ENCODE measurements at places on chromosomes 2 and 18. TPM values are rescaled to one million over a fixed set of nuclear protein-coding genes. Genes with fewer than 3 reads are reported as not detected.

The BZW1 gene
- total RNA-seq: 590 TPM

The CROCC2 gene
- total RNA-seq: under 0.01 TPM

GRCh38 chr18:26783170-26783569 is 82.3 kb downstream of the AQP4 start:
- DNase-seq: no peak
- H3K27me3 ChIP-seq: no peaks in the 10 kb centered on the region
- H3K4me3 ChIP-seq: no peak overlapping the region
- no peaks in the 10 kb centered on the region for H3K4me1 ChIP-seq

GRCh38 chr18:74633652-74634352 is 36.1 kb downstream of the ZNF407 start:
- H3K4me3 ChIP-seq: no peak overlapping the region
- H3K27me3 ChIP-seq: no peaks in the 10 kb centered on the region
- no peak overlapping the region for H3K27ac ChIP-seq

DNA sequence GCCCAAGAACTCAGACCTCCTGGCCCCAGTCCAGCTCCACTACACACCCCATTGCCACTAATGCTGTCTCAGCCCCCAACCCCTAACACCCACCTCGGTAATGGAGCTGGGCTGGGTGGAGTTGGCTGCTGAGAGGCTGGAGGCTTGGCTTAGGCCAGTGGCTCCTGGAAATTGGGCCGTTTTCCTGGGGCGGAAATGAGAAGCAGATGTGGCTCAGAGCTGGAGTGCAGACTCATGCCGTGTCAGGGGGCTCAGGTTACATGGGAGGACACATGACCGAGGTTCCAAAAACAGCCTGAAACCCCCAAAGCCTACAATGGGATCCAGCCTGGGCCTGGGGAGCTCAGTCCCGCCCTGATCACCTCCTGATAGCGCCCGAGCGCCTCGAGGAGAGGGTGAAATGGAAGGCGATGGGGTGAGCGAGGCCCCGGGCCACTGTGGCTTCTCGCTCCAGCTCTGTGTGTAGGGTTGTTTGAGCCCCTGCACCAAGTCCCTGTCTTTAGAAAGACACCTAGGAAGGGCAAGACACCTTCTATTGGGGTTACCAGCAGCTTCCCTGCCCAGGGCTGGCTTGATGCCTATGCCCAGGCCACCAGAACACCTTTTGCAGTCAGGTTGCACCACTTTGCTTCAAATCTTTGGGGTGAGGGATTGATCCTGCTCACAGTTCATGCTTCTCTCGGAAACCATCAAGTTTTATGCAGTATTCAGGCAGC is 175.7 kb upstream of the HAAO start:
- H3K36me3 ChIP-seq: no peaks in the 10 kb centered on the region
- H3K27me3 ChIP-seq: no peaks in the 10 kb centered on the region
- peak overlapping the region; percentile 82 for H3K27ac ChIP-seq
- DNase-seq: peak; percentile 95

GRCh38 chr18:47929681-47930198 is 719 bp downstream of the SMAD2 start:
- peak overlapping the region; percentile 91 for H3K4me3 ChIP-seq
- H3K27me3 ChIP-seq: peaks cover 10% of the 10 kb centered on the region
- DNase-seq: no peak
- H3K4me1 ChIP-seq: peaks cover 18% of the 10 kb centered on the region
- no peaks in the 10 kb centered on the region for H3K36me3 ChIP-seq
- H3K27ac ChIP-seq: peak overlapping the region; percentile 83

DNA sequence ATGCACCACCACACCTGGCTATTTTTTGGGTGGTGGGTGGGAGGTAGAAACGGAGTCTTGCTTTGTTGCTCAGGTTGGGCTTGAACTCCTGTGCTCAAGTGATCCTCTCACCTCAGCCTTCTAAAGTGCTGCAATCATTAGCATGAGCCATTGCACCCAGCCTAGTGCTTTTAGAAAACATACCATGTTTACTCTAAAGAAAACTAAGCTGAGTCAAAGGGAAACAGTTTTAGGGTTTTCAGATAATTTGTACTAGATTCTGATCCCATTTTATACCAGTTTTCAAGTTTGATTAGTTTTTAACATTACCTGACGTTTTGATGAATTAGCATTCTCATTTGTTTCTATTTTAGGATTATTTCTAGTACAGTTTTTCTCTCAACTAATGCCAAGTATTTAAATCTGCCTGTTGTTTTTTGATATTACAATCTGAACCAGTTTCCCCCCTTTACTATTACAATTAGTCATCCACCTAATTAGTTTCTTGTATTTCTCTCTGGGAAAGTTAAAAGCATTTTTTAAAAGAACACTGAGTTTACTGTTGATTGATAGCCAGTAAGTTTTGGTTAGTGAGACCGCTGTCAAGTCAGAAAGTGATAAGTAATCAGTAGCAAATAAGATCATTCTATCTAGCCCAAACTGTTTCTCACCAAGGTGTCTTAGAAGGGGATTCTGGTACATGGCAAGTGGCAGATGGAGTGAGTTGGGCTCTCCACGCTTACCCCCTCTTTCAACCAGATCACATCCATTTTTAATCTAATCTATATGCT is 24.2 kb upstream of the TBR1 start:
- H3K4me1 ChIP-seq: no peaks in the 10 kb centered on the region
- H3K27me3 ChIP-seq: no peaks in the 10 kb centered on the region
- peaks cover 23% of the 10 kb centered on the region for H3K36me3 ChIP-seq
- no peak overlapping the region for H3K4me3 ChIP-seq

DNA sequence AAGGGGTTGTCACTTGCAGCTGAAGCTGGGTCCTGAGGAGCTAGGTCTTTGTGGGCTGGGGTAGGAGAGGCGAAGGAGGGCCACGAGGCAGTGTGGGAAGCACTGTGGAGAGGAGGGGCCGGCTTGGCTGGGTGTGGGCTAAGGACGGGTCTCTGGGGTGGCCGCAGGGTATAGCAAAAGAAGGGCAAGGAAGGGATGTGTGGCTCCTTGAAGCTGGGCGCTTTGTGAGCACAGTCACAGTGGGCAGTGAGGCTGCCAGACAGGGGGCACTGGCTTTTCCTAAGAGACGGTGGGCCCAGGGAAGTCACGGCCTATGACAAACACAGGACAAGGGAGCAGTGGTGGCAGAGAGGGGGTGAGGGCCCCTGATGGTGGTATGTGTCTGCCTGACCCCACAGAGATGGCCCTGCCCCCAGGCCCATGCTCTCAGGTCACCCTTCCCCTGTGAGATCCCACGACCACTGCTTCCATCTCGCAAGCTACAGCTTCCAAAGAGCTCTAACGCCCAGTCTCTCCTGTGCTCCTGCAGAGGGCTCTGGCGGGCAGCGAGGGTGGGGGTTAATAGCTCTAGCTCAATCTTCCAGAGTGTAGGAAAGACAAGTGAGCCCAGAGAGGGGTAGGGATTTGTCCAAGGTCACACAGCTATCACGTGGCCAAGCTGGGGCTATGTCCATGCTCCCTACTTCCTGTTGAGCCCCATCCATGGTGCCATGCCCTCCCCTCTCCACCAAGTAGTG is 32.4 kb downstream of the KCNK3 start:
- peak; percentile 85 for DNase-seq
- H3K4me3 ChIP-seq: no peak overlapping the region
- H3K27me3 ChIP-seq: no peaks in the 10 kb centered on the region
- H3K4me1 ChIP-seq: peaks cover 41% of the 10 kb centered on the region
- no peaks in the 10 kb centered on the region for H3K36me3 ChIP-seq
- H3K27ac ChIP-seq: peak overlapping the region; percentile 91

DNA sequence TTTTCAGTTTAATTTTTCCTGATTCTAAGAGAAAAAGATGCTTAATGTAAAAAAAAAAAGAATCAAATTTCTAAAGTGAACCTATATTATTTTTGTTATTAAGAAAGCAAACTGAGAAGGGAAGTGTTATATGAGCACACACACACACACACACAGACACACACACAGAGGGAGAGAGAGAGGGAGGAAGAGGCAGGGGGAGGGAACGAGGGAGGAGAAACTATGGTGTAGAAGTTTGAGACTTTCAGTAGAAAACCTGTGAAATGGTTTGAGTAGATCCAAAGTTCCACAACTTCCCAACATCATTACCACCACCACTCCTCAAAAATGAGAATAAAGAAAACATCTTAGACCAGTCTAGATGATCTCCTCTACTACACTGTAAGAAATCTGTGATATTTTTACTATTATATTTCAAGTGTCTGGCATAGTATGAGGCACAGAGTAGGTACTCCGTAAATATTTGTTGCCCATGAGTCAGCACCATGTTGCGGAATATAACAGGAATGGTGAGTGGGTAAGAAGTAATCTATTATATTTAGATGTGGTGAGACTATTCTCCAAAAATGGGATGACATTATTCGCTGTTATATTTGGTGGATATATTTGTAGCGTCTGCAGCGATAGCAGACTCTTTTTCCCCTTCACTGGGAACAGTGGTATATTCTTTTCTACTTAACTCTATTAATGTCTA is 149.4 kb upstream of the DNMT3A start:
- peaks cover 13% of the 10 kb centered on the region for H3K4me1 ChIP-seq
- no peaks in the 10 kb centered on the region for H3K27me3 ChIP-seq
- H3K36me3 ChIP-seq: no peaks in the 10 kb centered on the region
- no peak for DNase-seq
- no peak overlapping the region for H3K4me3 ChIP-seq

- no peaks in the 10 kb centered on the region for H3K36me3 ChIP-seq
- DNase-seq: no peak
- H3K27me3 ChIP-seq: no peaks in the 10 kb centered on the region
- H3K4me1 ChIP-seq: peaks cover 15% of the 10 kb centered on the region
- no peak overlapping the region for H3K27ac ChIP-seq
- no peak overlapping the region for H3K4me3 ChIP-seq
Observed at GRCh38 chr2:207264310-207264709, 98.6 kb upstream of the KLF7 start.

All from osteoblast (primary cell).